Central memory CD4-positive, alpha-beta T cell (primary cell): ENCODE measurements at places on chromosomes 12 and 14.

DNA sequence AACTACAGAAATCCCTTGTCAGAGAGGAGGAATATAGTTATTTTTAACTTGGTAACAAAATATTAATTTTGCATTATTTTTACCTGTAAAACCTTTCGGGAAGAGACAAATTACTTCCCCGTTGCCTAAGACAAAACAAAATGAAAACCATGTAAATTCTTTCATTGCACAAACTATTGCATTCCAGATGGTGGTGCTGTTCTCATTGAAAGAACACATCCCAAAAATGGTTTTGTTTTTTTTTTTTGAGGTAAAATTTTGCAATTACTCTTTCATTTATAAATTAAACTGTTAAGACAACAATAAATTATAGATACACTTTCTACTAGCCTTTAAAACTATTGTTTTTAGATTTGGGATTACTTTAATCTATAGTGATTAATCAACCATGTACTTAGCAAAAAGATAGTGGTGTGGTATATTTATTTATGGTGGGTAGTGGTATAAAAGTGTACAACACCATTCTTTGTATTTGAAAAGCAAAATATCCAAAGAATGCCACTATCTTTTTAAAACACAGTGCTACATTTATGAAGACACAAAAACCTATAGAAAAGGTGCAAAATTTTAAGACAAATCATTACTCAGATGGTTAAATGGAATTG is 115.5 kb downstream of the SLC38A1 start:
- peak; percentile 28 for DNase-seq

- DNase-seq, result no peak
Observed at GRCh38 chr12:105018776-105019175, 32.7 kb downstream of the NOPCHAP1 start.

GRCh38 chr14:59313658-59314608 is 125.5 kb downstream of the DAAM1 start:
- no peak for DNase-seq

GRCh38 chr12:114850661-114851275 is 166.8 kb upstream of the TBX3 start:
- DNase-seq, result no peak

DNA sequence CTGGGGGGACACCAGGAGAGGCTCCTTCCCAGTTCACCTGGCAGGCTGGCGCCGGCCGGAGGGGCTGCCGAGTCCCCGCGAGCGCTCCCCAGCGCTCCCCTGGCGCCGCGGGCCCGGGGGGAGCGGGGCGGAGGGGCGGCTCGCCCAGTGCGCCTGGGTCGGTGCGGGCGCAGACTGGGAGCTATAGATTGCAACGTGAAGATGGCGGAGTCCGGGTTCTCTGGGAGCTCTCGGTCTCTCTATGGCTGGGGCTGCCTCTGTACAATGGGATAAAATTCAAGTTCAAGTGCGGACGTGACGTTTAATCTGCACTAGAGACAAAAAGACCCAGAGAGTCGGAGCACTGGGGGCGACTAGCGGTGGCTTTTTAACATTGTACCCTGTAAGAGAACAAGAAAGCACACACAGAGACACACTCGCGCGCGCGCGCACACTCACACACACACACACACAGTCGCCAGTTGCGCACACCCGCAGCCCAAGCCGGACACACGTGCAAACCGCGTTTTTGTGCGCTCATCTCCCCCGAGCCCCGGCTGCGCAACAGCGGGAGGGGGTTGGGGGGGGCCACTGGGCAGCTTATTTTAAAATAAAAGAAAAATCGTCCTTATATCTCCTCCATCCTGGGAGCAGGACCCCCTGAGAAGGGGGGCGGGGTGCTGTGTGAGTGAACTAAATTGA is at the start of gene BCL11B:
Gene BCL11B, minus strand, starts transcription at position 247 of the 681 bp plus-strand sequence. CDS start 979 bp downstream, outside the sequence.
- peak; percentile 91 for DNase-seq

- DNase-seq, result no peak
Observed at GRCh38 chr12:50840809-50841487, 1.8 kb upstream of the TMPRSS12 start.
